ENCODE measurements at places on chromosomes 6 and 20. TPM values are rescaled to one million over a fixed set of nuclear protein-coding genes. Genes with fewer than 3 reads are reported as not detected.

MSH5 gene
- total RNA-seq = 13.1 TPM

THEMIS gene
- total RNA-seq = not detected

MICA gene
- 55.9 TPM for total RNA-seq

GSTA4 gene
- 15.0 TPM for total RNA-seq

FKBP1C gene
- 3.1 TPM for total RNA-seq

DDX43 gene
- total RNA-seq = 0.99 TPM

TSBP1 gene
- not detected for total RNA-seq
